Stimulated activated CD8-positive, alpha-beta memory T cell treated with anti-CD3 and anti-CD28 coated beads, Interleukin-2, amount 100 ng/mL, for 1 hour (primary cell): ENCODE measurements at places on chromosomes 2 and 18.

DNA sequence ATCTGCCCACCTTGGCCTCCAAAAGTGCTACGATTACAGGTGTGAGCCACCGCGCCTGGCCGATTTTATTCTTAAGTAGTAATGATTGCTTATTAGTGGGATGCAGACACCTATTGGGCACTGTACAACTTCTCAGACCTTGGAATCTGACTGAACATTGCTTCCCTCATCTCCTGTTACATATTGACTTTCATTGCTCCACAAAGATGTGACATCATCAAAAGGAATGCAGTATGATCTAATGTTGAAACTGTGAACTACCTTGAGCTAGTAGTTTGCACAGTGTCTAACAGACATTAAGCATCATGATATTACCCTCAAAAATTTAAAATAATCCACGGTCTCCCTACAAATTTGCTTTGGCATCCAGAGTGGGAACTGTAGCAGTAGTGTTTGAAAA lies 109.8 kb upstream of the SIX2 start:
- no peak for DNase-seq

DNA sequence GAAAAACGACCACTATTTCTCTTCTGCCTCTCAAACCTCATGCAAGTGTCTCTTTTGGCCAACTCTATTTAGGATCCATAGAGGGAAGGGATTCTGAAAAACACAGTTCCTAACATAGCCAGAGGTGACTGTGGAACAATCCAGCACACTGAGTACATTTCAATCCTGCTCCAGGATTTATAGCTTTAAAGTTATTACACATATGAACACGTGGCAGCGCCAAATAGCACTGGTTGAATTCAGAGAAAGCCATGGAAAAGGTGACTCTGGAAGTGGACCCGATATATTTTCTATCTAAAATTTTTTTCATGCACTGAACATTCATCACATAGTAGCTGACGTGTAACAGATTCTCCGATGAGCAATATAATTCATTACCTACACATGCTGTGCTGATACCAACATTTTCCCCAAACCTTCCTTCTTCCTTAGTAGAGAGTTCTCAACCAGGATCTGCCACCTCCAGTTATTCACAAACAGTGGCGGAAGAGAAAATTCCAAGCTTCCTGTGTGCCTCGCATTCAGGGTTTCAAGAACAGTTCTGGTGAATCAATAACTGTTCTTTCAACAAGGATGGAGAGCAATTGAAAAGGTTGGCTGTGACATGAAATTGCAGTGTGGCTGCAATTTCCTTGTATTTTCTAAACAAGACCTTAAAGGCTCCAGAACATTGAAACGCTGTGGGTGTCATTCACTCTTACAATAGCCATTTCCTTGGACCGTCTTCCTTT lies 25.7 kb upstream of the TTR start:
- no peak for DNase-seq

DNA sequence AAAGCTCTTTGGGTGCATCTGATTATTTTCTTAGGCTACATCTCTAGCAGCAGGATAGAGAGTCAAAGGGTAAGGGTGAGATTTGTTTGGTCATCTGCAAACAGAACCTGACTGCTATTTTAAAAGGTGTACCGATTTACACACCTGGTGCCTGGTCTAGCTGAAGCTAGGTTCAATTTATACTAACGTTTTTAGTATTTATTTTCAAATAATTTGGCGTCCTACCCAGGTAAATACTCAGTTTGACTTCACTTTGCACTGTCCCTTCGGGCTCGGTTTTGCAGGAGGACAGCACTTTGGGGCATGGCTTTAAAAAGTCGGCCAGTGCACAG lies 683 bp downstream of the PTRHD1 start:
- DNase-seq: no peak

- no peak for DNase-seq
Measured at GRCh38 chr2:110818767-110819481, 86.6 kb downstream of the ACOXL start.

- DNase-seq: no peak
Measured at GRCh38 chr2:145016711-145017110, 496.8 kb upstream of the ZEB2 start.

DNA sequence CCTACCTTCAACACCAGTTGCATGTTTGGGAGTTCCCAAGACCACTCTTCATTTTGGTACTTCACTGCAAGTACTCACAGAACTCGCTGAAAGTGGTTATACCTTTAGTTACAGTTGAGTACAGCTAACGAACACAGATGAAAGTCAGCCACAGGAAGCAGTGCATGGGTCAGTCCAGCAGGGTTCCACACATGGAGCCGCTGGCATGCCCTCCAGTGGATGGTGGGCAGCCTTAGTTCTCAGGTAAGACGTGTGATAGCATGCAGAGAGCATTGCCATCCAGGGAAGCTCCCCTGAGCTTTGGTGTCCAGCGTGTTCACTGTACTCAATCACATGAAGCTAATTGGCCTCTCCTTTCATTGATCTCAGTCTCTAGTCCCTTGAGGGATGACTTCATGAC lies 815.3 kb downstream of the RNF144A start:
- DNase-seq: no peak

- no peak for DNase-seq
Measured at GRCh38 chr18:32847691-32848090, 74.9 kb upstream of the KLHL14 start.

DNA sequence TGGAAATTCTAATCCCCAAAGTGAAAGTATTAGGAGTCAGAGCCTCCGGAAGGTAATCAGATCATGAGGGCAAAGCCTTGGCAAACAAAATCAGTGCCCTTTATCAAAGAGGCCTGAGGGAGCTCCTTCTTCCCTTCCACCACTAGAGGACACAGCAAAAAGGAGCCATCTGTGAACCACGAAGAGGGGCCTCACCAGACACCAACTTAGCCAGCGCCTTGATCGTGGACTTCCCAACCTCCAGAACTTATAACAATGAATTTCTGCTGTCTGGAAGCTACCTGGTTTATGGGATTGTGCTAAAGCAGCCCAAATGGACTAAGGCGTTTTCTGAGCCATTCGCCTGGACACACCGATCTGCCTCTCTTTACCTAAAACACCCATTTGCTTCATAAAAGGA lies 133.1 kb downstream of the EIPR1 start:
- no peak for DNase-seq

- DNase-seq: no peak
Measured at GRCh38 chr2:42999856-43000241, 207.5 kb upstream of the HAAO start.
